ENCODE measurements at places on chromosomes 3 and 15. TPM values are rescaled to one million over a fixed set of nuclear protein-coding genes. Genes with fewer than 3 reads are reported as not detected.

- no peaks in the 10 kb centered on the region for H3K27me3 ChIP-seq
- H3K4me1 ChIP-seq: no peaks in the 10 kb centered on the region
- H3K27ac ChIP-seq: no peak overlapping the region
- no peak for DNase-seq
- no peaks in the 10 kb centered on the region for H3K36me3 ChIP-seq
- no peak overlapping the region for H3K4me3 ChIP-seq
Measured at GRCh38 chr3:106508331-106508893, 639.6 kb upstream of the CBLB start.

DNA sequence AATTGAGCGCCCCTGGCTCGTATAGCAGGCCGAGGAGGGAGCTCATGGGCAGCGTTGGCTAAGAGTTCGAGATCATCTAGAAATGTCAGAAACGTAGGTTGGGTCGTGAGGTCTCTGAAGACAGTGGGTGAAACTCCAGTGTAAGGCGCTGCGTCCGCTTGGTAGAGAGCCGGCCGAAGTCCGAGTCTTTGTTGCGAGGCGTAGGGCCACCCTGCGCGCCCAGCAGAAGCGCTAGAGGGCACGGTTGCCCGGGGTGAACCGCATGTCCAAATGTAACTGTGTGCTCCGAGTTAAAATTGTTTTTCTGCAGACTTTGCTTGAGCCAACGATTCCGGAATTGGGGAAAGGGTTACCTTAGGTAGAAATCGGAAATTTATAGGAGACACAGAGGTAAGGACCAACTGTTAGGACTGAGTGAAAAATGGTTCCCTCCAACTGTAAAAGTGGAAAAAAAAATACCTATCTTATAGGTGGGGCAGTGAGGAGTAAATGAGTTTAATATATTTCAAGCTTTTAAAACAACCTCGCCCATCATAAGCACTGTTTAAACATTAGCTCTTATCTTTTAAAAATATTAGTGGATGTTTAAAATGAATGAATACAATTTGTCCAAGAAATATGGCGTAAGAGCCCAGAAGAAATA is 993 bp upstream of the SIAH2 start:
- peak; percentile 64 for DNase-seq
- H3K27me3 ChIP-seq: no peaks in the 10 kb centered on the region
- peaks cover 3% of the 10 kb centered on the region for H3K36me3 ChIP-seq
- peak overlapping the region; percentile 99 for H3K27ac ChIP-seq

PRR20G gene
- not detected for total RNA-seq

DNA sequence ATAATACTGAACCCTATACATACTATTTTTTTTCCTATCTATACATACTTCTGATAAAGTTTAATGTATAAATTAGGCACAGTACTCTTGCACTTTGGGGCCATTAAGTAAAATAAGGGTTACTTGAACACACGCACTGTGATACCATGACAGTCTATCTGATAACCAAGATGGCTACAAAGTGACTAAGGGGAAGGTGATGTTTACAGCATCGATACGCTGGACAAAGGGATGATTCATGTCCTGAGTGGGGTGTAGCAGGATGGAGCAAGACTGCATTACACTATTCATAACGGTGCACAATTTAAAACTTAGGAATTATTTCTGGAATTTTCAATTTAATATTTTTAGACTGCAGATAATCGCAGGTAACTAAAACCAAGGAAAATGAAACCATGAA is 30.0 kb upstream of the SLC2A2 start:
- no peaks in the 10 kb centered on the region for H3K36me3 ChIP-seq
- no peak for DNase-seq
- H3K4me3 ChIP-seq: no peak overlapping the region
- H3K4me1 ChIP-seq: no peaks in the 10 kb centered on the region
- H3K27me3 ChIP-seq: no peaks in the 10 kb centered on the region
- H3K27ac ChIP-seq: no peak overlapping the region

- no peak for DNase-seq
- H3K27ac ChIP-seq: no peak overlapping the region
- H3K4me1 ChIP-seq: no peaks in the 10 kb centered on the region
- H3K36me3 ChIP-seq: no peaks in the 10 kb centered on the region
Measured at GRCh38 chr3:4897765-4898453, 81.3 kb upstream of the BHLHE40 start.

PPP2R3A gene
- 0.89 TPM for total RNA-seq

GRCh38 chr3:124882816-124883747 is 4.1 kb downstream of the ITGB5 start:
- no peak for DNase-seq
- no peaks in the 10 kb centered on the region for H3K36me3 ChIP-seq
- no peak overlapping the region for H3K4me3 ChIP-seq
- no peaks in the 10 kb centered on the region for H3K27me3 ChIP-seq

DNA sequence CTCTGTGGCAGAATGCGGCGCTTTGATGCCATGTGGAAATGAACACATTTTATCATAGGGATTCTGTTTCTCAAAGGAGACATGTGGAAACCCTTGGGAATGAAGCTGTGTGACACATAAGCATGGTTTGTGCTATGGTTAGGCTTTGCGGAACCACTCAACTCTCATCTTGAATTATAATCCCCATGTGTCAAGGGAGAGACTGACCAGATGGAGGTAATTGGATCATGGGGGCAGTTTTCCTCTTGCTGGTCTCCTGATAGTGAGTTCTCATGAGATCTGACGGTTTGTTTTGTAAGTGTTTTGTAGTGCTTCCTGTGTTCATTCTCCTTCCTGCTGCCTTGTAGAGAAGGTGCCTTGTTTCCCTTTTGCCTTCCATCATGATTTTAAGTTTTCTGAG is 1109.2 kb upstream of the ALCAM start:
- no peaks in the 10 kb centered on the region for H3K27me3 ChIP-seq
- no peaks in the 10 kb centered on the region for H3K36me3 ChIP-seq
- H3K27ac ChIP-seq: no peak overlapping the region
- H3K4me3 ChIP-seq: no peak overlapping the region
- no peak for DNase-seq

ANKRD34C gene
- total RNA-seq: not detected

DNA sequence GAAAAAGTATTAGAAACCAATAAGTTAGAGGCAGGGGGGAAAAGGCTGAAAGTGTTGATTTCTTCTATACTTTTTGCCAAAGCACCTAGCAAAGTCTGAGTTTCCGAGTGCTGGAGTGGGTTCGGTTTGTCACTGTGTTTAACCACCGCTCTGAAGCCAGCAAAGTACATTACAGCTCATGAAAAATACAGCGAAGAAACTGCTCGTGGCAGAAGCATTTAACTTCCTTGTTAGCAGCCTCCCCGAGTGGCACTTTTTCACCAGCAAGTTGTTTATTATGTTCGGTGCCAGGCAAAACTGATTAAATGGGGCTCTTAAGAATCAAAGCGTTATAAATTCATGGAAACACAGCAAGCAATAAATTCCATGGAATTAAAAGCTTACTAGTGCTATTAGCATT is 313.6 kb downstream of the FOXP1 start:
- H3K36me3 ChIP-seq: no peaks in the 10 kb centered on the region
- no peaks in the 10 kb centered on the region for H3K27me3 ChIP-seq
- peak; percentile 47 for DNase-seq
- peak overlapping the region; percentile 45 for H3K27ac ChIP-seq

RLBP1 gene
- not detected for total RNA-seq

DNA sequence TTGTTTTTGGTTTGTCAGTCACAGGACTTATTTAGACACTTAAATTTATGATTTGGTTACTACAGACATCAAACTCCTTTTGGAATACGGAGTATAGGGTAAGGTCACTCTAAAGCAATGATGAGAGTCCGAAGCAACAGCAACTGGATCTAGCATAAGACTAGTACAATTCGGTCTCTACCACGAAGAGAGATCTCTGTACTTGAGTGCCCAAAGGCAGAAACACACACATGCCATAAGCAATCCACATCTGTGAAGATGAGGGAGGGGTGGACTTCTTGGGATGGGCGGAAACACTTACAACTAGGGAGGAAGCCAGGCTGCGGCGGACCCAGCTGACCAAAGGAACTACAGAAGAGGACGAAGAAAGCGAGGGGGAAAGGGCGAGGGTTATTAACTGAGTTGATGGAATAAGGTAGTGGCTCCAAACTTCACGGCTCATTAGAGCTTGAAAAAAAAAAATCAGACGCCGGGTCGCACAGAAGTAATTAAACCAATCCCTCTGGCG is 595 bp downstream of the DPH6 start:
- H3K4me3 ChIP-seq: peak overlapping the region; percentile 80
- no peaks in the 10 kb centered on the region for H3K27me3 ChIP-seq
- peak overlapping the region; percentile 93 for H3K27ac ChIP-seq
- H3K36me3 ChIP-seq: no peaks in the 10 kb centered on the region
- peaks cover 13% of the 10 kb centered on the region for H3K4me1 ChIP-seq

DNA sequence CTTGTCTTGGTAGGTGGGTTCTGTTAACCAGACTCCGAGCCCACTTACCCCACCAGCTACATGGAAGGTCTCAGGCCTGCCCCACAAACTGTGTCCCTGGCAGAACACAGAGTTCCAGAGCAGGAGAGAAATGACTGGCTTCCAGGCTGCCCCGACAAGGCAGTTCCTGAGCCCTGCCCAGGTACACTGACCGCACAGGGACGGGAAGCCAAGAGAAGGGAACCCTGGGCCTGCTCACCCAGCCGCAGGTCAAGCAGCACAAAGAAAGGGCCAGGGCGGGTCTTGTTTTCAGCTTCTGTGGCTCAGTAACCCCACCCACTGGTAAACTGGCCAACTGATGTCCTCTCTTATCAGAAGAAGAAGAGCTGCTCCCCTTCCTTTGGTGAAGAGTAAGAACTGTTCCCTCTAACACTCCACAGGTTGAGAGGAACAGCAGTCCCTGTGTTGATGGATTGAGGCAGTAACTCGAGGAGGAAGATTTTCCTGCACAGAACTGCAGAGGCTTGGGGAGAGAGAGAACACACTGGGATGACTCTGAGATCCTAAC is 68.4 kb downstream of the CRTC3 start:
- H3K36me3 ChIP-seq: no peaks in the 10 kb centered on the region
- peak overlapping the region; percentile 7 for H3K4me3 ChIP-seq
- H3K27me3 ChIP-seq: no peaks in the 10 kb centered on the region
- no peak for DNase-seq
- H3K4me1 ChIP-seq: peaks cover 31% of the 10 kb centered on the region

DNA sequence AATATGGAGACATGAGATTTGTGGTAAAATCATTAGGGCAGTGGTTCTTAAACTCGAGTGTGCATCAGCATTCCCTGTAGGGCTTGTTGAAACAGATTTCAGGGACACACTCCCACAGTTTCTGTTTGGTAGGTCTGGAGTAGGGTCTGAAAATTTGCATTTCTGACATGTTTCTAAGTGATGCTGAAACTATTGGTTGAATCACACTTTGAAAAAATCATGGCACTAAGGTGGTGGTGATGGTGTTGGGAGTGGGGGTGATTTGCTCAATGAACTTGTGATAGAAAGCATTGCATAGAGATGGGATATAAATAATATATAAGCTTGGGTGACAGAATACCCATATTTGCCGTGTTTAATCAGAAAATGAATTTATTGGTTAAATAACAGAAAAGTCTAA is 11.3 kb downstream of the MITF start:
- H3K27ac ChIP-seq: no peak overlapping the region
- no peaks in the 10 kb centered on the region for H3K36me3 ChIP-seq
- DNase-seq: no peak
- no peak overlapping the region for H3K4me3 ChIP-seq
- H3K4me1 ChIP-seq: no peaks in the 10 kb centered on the region

REC114 gene
- not detected for total RNA-seq

PIF1 gene
- total RNA-seq: 1.0 TPM

MDFIC2 gene
- total RNA-seq: not detected

DNA sequence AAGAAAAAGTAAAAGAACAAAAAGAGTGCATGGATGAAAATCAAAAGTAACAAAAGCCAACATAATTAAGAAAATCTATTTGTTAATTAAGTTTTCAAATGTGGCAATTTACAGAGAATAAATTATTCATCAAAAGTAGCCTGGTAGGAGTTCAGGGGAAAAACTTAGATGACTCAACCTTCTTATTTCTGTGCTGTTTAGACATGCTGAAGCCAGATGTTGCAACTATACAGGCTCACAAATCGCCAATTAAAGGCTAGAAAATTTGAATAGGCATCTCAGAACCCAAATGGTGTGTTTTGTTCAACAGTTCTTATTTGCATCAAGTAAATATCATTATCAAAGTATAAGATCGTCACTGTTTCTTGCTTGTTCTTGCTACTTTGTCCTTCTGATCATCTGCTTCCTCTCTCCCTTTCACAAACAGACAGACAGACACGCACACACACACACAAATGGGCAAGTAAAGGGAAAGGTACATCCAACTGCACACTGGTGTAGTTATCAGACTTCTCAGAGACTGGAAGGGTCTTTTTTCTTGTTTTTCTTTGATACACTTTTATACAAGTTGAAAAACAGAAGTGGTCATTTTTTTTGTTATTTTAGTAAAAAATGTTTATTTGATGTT is 572.2 kb downstream of the MECOM start:
- no peaks in the 10 kb centered on the region for H3K36me3 ChIP-seq
- no peak for DNase-seq
- H3K4me1 ChIP-seq: no peaks in the 10 kb centered on the region
- H3K27ac ChIP-seq: no peak overlapping the region
- H3K27me3 ChIP-seq: no peaks in the 10 kb centered on the region

GRCh38 chr3:182115328-182116015 is 403.7 kb downstream of the SOX2 start:
- no peaks in the 10 kb centered on the region for H3K36me3 ChIP-seq
- H3K27me3 ChIP-seq: no peaks in the 10 kb centered on the region

GRCh38 chr15:60228619-60229018 is 169.2 kb downstream of the ANXA2 start:
- no peaks in the 10 kb centered on the region for H3K36me3 ChIP-seq
- no peak overlapping the region for H3K27ac ChIP-seq
- H3K27me3 ChIP-seq: no peaks in the 10 kb centered on the region
- no peak overlapping the region for H3K4me3 ChIP-seq

Measured in naive thymus-derived CD4-positive, alpha-beta T cell (primary cell).